Activated T-cell treated with anti-CD3 and anti-CD28 coated beads for 4 hours (primary cell): ENCODE measurements at places on chromosomes 12 and 14.

DNA sequence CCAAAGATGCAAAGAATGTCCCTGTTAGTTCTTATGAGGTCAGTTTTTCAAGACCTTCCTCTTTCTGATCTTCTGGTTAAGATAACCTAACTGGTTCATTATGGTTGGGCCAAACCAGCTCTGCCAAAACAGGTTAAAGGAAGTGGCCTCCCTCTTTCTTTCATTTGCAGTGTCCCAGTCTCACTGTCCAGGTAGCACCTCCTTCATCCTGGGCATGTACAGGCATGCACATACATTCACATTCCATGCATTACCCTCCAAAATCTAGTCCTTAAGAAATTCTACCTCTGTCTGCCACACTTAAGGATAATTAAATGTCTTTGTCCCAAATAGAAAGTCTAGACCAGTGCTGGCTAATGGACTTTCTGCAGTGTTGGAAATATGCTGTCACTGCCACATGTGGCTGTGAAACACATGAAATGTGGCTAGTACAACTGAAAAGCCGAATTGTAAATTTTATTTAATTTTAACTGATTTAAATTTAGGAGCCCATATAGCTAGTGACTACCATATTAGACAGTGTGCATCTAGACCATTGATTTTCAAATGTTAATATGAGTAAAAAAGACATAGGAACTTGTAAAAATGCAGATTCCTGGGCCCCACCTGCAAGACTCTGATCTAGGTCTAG is 169.3 kb downstream of the PCNX1 start:
- no peak for DNase-seq

DNA sequence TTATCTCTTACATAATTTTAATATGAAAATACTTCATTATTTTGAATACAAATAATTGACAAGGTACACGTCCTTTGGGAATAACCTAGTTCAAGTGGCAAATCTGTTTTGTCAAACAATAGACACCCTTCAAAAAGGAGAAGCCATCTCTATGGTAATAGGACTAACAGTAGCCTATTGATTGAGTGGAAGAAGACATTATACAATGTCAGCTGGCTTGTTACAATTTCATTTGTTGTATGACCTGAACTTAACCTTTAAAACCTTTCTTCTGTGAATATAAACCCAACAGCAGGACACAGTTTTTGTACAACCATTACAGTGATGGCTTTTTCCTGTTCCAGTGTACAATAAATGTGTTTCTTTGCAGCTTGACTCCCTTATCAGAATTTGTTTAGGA is 8.1 kb downstream of the TMEM260 start:
- no peak for DNase-seq

- DNase-seq = no peak
Measured at GRCh38 chr14:100122481-100123223, 36.8 kb downstream of the DEGS2 start.

- DNase-seq = no peak
Measured at GRCh38 chr12:122999986-123000420, 19.5 kb downstream of the ARL6IP4 start.

DNA sequence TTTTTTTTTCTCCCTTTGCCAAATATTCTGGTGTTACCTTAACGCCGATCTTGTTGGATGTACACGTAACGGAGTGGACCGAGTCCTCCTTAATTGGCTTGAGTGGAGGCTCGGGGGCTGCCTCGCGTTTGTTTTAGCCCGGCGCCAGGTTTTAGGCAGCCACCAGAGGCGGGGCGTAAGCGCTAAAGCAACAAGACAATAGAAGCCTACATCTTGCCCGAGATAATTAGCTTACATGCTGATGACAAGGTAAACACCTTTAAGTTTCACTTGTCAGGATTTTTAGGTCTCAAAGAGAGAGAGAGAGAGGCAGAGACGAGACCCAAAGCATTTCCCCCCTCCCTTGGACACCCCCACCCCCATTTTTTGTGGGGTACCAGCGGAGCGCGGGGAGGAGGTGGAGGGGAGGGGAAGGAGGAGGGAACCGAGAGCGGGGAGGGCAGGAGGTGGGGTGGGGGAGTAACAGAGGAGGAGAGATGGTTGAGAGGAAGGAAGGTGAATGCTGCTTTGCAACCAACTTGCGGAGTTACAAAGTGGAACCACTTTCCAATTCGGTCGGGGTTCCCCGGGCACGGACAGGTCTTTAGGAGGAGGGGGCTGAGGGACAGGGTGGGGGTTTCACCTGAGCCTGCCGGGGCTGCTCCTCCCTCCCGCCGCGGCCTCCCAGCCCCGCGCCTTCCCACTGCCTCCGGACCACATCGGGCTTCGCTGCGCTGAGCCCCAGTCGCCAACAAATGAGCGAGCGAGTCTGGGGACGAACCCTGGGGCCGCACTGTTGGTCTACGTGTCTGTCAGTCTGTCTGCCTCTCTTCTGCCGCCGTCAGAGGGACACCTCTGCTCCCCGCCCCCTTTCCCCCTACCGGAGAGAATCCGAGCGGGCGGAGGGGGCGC is at the start of gene NKX2-1:
Gene NKX2-1, minus strand, starts transcription at position 802 of the 891 bp plus-strand sequence. Its CDS starts 103 bp downstream, at position 699.
- DNase-seq = no peak

DNA sequence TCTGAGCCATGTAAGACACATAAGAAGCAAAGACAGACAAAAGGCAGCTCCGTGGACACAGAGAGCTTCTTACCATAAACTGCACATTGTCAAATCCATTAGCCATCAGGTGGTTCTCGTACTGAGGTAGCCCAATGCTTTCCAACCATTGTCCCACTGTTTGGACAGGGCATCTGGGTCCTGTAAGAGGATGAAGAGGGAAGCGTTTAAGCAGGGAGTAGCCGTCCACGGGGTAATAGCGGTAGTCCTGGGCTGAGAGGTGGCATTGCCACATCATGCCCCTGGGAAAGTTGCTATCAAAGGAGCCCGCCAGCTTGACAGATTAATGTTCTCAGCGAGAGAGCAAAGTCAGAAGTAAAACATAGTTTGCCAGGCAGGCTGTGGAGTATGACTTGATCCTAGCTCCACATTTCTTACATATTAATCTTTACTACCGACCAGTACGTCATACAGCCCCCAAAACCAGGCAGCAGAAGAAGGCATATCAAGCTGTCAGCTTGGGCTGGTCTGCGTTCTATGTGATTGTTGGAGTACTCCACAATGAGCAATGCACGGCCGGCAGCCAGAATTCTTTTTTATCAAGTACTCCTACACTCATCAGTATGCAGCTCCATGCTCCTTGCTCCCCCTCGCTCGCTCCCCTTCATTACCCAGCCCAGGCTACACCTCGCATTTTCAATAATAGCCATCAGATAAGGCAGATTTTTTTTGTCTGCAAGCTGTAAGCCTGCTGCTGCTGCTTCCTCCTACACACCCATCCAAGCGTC is 493.2 kb upstream of the GARIN6 start:
- no peak for DNase-seq

GRCh38 chr12:67067453-67068203 is 201.5 kb upstream of the CAND1 start:
- no peak for DNase-seq

DNA sequence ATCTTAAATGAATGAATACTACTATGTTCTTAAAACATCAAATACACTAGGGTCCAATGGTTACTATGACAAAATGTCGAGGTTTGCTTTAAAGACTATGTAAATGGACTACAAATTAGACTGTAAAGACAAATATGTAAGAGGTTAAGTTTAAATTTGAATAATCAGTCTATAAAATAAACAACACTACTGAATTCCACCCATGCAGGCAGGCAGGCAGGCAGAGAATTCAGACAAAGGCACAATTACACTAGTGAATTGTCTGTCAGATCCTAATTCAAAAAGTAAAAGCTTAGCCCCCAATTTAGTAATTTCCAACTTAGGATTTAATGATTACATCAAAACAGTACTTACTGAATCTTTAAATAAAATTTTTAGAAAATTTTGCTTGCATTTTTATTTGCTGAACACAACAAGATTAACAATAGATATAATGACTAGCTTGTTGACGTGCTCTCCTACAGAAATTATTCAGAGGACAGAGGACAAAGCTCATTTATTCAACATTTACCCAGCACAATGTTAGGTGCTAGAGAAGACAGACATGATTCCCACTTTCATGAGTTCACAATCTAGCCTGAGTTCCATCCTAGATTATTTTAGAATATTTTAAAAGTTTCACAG is 97.4 kb downstream of the CDK17 start:
- no peak for DNase-seq

- no peak for DNase-seq
Measured at GRCh38 chr12:20187456-20187855, 180.9 kb upstream of the PDE3A start.

DNA sequence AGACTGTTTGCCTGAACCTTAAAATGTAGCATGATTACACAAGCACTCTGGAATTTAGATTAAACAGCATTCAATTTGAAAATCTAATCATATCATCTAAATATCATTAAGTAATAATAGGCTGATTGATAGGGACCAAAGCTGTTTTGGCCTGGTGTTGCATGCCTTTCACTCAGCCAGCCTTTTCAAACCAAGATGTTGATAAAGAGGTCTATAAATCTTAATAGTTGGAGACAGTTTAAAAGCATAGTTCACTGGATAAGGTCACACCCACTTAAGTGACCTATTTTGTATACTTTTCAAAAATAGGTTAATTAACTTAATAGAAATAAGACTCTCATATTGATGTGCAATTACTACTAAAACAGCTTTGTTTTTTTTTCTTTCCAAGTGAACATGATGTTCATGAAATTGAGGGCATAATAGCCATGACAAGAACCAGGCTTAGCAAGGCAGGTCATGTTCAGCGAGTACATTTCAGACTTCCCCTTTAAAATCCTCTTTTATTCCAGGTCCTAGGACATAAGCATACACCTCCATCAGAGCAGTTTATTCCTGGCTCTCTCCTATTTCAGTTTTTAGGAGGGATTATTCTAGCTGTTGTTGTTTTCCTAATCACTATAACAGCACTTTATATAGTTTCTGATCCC is 349.0 kb downstream of the RAD51B start:
- DNase-seq = no peak

DNA sequence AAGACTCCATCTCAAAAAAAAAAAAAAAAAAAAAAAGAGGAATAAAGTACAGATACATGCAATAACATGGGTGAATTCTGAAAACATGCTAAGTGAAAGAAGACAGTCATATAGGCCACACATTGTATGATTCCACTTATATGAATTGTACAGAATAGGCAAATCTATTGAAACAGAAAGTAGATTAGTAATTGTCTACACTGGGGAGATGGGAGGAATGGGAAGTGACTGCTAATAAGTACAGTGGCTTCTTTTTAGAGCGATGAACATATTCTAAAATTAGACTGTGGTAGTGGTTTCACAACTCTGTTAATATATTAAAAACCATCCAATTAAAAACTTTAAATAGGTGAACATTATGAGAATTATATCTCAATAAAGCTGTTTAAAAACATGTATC is 74.4 kb downstream of the ANKS1B start:
- no peak for DNase-seq

- DNase-seq = no peak
Measured at GRCh38 chr14:48417715-48418500, 742.5 kb upstream of the MDGA2 start.

GRCh38 chr12:94100990-94101737 is 47.2 kb upstream of the PLXNC1 start:
- peak; percentile 70 for DNase-seq

- no peak for DNase-seq
Measured at GRCh38 chr12:40802656-40803055, 110.4 kb downstream of the CNTN1 start.

DNA sequence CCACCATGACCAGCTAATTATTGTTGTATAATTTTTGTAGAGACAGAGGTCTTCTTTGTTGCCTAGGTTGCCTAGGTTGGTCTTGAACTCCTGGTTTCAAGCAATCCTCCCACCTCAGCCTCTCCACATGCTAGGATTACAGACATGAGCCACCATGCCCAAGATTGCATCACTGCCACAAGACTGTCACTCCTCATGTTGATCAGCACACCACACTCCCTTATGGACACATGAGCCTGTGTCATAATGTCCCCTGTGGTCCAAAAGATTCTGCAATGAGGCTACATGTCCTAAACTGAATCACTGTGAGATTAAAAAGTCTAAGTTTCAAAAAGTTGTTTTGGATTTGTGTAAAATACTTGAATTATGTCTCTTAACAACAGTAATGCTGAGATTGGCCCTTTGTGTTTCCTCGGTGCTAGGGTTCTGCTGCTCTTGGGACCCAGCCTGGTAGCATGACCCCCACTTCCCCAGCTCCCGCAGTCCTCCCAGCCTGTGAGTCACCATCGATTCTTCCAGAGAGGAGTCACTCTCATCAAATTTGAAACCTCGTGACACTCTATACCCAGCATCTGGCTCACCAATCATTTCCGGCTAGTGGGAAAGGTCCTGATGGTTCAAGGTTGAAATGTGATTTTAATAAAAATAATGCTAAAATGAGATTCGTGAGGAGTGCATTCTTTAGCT is 890.9 kb downstream of the VRK1 start:
- DNase-seq = no peak

DNA sequence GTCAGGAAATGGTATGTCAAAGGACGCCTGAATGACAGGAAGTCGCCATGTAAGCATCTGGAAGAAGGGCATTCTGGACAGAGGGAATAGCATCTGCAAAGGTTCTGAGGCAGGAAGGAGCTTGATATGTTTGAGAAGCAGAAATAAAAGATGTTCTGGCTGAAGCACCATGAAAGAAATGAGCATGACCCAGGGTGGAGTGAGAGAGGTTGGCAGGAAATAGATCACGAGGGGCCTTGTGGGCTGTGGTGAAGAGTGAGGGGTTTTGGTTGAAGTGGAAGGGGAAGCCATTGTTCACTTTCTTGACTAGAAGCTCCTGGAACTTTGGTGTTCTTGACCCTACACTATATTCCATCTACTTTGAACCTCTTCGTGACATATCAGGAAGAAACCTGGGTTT is 99.4 kb upstream of the PARP11 start:
- DNase-seq = no peak

DNA sequence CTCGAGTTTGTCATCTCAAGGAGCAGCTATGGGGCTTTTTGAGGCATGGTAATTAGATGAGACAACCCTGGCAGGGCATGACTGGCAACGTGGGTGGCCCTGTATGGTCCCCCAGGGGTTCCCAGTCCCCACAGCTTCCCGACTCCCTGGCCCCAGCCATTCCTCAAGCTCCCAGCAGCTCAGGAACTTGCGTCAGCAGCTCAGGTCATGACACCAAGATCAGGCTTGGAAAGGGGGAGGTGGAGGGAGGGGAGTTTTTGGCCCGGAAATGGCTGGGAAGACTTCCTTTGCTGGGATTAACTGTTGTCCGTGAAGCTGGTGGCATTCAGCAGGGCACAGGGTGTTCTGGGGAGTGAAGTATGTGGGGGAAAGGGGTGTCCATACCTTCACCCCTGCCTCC is 10.4 kb upstream of the NRIP2 start:
- DNase-seq = no peak

DNA sequence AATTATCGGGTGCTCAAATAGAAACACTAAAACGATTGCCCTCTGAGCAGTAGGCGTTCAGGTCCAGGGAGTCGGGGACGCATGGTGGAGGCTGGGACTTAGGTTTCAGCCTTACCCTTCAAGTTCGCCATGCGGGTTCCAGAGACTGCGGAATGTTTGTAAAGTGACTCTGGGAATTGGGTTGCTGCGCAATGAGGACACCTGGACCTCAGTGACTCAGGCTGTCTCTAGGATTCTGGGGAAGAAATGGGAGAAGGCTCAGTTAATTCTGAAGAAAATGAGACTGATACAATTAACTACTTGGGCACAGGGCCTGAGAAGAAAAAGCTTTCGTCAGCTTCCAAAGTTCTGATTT is 1.1 kb downstream of the LGALS3 start:
- DNase-seq = no peak

- DNase-seq = no peak
Measured at GRCh38 chr14:35958499-35958898, 132.4 kb downstream of the BRMS1L start.
